Cortex of kidney (tissue), 1 donor: ENCODE measurements at places on chromosomes 6 and 20.

GRCh38 chr6:46320505-46320904 lies 149.7 kb upstream of the ENPP5 start:
- DNase-seq = no peak

GRCh38 chr6:51273228-51273961 lies 454.7 kb downstream of the TFAP2B start:
- DNase-seq = no peak

DNA sequence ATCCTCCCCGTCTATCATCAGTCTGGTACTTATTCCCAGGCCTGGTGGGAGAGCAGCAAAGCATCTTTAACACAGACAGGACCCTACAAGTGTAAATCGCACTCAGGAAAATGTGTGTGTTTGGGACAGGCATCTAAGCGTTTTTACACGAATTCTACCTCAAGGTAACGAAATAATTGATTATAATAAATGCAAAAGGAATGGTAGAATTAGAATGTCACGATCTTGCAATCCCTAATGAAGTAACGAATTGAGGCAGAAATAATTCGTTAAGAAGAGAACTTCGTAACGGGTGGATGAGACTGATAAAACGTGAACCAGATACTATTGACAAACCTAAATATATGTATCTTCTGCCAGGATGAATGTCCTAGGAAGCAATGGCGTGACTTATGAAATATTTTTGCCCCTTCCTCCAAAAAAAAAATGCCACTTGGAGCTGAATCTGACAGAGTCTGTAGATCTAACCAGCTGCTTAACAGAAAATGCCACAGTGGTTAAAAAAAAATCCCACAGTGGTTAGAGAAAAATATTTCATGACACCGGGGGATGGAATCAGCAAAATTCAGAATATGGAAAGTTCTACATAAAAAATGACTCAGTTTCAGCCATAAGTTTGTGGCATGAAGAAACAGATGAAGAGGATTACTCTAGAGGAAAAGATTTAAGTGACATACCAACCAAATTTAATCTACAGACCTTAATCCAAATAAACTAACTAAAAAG lies 68.7 kb downstream of the F13A1 start:
- no peak for DNase-seq

DNA sequence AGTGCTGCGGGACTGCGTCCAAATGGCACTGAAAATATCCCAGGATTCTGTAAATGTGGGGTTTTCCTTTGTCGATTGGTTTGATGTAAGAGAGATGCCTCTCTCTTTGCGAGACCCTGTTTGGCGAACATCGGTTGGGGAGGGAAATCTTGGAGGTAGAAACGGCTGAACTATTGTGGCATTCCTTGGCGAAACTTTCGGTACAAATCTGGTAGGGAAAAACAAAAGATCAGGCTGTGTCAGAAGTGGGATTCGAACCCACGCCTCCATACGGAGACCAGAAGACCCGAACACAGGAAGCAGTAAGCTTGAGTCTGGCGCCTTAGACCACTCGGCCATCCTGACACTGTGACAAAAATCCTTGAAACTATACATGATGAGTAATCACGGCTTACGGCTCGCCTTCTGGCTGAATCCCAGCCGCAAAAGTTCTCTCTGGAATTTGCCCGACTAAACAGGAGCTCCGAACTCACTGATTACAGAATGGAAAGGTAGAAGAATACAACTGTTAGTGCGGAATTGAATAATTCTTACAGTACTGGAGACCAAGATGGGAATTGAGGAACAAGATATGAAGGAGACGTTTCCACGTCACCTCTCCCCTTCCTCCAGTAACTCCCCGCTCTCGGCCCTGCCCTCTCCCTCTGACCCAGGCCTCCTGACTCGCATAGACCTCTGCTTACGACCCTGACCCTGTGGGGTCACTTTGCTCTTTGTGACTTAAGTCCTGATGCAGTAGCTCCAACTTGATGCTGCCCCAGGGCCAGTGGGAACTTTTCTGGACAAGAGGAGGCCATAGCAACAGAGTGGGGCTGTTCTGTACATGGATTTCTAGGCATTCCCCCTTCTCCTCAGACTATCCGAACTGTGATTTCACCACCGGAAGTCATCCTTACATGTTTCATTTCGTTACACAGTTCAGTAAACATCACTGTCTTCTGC lies 132.8 kb upstream of the ZNF184 start:
- DNase-seq = no peak

DNA sequence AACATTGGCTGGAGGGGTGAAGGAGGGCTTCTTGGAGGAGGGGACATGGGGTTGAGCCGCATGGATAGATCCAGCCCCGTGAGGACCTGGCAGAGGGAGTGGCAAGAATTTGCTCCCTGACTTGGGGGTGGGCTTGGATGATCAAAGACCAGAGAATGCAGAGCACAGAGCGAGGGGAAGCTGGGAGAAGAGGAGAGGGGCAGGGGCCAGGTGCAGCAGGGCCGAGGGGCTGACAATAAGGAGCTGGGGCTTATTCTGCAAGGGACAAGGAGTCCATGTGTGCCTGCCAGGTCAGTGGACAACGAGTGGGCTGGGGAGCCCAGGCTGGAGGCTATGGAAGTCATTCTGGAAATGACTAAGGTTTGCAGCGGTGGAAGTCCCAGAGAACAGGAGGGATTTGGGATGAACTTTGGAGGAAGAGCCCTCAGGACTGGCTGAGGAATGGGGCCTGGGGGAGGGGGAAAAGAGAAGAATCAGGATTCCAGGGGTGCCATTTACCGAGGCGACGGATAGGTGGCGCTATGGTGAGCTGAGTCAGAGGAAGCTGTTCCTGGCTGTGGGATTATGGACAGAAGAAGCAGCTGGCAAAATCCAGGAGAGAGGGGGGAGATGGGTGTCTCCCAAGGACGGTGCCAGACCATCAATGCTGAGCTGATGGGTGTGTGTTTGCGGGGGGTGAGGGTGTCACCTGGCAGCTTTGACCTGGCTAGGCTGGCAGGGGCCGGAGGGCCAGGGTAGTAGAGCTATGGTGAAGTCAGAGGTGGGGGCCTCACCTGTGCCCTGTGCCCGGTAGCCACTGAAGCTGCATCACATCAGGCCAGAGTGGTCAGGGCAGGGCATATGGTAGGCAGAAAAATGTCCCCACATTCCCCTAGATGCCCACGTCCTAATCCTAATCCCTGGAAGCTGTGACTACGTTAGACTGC lies 7.8 kb downstream of the KCNG1 start:
- DNase-seq = no peak

DNA sequence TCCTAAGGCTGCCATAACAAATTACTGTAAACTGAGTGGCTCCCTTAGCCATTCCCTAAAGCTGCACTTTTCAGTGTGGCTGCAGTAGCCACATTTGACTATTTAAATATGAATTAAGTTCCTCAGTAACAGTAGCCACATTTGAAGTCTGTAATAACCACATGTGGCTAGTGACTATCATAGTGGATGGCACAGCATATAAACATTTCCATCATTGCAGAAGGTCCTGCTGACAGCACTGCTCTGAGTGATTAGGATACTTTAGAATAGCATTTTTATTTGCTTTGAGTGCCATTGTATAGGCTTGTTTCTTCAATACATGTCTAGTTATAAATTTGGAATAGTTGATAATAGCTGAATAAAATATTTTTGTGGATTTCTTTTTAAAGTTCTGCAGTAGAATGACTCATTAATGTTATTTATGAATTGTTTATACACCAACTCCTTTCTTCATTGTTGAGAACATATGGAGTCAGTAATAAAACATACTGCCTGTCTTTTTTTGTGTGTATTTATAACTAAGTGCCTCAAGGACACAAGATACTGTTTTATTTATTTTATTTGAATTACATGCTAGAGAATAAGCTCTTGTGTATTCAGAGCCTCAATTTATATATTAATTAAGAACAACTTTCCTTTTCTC lies 217.2 kb downstream of the CDKAL1 start:
- DNase-seq = no peak

DNA sequence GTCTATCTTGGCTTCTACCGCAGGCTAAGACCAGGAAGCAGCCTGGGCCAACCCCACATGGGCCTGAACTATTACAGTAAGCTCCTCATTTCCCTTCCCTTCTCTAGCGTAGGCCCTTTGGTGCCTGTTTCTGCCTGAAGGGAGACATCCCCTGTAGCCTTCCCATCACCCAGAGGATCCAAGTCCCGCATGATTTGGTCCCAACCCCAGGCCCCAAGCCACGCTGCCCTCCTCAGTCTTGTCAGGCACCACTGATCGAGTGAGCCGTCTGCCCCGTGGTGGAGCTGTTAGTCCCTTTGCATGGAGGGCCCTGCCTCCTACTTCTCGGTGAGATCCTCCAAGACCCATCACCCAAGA lies 46.4 kb downstream of the EBF4 start:
- no peak for DNase-seq

- no peak for DNase-seq
Observed at GRCh38 chr6:75893776-75894152, 144.7 kb downstream of the MYO6 start.

GRCh38 chr6:73666393-73666792 lies 12.6 kb upstream of the SLC17A5 start:
- DNase-seq = no peak

- no peak for DNase-seq
Observed at GRCh38 chr6:34169897-34170296, 24.0 kb upstream of the GRM4 start.

GRCh38 chr20:47971058-47971791 lies 185.9 kb upstream of the SULF2 start:
- DNase-seq = no peak

- DNase-seq = no peak
Observed at GRCh38 chr6:147201885-147202515, 2.2 kb upstream of the STXBP5 start.

DNA sequence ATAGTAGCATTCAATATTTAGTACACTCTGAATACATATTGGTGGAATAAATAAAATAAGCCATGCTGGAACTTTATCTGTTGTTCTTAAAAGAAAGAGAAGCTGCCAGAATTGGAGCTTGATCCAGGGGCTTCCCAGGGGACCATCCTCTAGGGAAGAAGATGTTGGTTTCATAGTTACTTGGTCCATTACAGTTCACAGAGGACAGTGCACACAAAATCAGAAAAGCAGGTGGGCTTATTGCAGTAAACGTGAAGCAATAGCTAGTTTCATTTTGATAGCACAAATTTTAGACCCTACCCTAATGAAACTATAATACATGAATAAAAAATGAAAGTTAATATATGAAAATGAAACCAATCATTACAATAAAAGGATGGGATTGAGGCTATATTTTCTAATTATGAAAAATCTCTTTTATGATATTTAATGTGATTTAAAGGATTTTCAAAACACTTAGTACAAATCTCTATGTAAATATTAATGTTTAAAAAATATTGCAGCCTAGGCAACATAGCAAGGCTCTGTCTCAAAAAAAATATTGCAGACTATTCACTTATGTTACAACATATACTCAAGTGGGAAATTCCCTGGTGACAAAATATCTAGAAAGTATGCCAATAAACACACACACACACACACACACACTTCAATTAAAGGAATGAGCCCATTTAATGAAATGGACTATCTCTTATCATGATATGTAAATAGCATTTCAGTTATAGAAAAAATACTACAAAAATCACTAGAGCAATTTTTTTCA lies 227.0 kb upstream of the MARCKS start:
- DNase-seq = no peak

DNA sequence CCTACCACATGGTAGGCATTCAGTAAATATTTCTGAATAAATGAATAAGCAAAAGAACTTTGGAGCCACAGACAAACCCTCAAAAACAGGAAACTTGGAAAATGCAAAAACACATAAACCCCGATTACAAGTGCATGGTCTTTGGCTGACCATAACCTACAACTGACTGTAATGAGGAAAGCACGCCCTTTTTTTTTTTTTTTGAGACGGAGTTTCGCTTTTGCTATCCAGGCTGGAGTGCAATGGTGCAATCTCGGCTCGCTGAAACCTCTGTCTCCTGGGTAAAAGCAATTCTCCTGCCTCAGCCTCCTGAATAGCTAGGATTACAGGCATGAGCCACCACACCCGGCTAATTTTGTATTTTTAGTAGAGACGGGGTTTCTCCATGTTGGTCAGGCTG lies 11.9 kb upstream of the LATS1 start:
- no peak for DNase-seq

DNA sequence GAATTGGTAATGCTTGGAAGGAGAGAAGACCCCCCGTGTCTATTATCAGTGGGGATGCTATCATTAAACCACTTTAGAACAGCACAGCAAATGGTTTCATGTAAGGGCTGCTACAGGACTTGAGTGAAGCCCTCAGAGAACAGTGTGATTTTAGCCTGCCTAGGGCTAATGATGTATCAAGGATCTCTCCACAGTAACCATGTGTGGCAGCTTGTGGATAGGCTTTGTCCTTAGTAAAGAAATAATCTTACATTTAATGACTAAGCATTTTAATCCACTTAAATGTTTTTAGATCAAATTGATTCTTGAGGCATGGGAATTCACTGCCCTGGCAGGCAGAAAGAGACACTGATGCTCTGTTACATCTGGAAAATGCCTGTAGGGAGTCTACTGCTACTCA lies 495.1 kb downstream of the NKAIN2 start:
- DNase-seq = no peak

DNA sequence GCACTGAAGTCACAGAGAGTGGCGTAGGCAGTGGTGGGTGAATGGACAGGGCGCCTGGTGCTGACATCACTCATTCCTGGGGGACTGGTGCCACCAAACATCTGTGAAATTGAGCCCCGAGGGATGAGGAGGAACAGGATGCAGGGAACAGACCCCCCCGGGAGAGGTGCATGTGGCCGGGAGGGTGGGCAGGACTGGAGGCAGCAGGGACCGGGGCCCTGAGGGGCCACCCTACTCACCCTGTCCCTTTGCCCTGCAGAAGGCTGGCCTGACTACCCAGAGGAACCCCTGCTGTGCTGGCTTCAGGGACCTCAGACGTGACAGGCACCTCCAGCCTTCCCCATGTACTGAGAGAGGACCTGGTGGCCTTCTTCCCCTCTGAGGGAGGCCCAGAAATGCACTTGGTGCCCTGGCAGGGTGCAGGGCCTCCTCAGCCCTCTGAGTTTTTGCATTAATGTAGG lies 25.1 kb downstream of the SYNDIG1 start:
- no peak for DNase-seq

- DNase-seq = no peak
Observed at GRCh38 chr20:34970846-34971560, 15.3 kb downstream of the MYH7B start.

DNA sequence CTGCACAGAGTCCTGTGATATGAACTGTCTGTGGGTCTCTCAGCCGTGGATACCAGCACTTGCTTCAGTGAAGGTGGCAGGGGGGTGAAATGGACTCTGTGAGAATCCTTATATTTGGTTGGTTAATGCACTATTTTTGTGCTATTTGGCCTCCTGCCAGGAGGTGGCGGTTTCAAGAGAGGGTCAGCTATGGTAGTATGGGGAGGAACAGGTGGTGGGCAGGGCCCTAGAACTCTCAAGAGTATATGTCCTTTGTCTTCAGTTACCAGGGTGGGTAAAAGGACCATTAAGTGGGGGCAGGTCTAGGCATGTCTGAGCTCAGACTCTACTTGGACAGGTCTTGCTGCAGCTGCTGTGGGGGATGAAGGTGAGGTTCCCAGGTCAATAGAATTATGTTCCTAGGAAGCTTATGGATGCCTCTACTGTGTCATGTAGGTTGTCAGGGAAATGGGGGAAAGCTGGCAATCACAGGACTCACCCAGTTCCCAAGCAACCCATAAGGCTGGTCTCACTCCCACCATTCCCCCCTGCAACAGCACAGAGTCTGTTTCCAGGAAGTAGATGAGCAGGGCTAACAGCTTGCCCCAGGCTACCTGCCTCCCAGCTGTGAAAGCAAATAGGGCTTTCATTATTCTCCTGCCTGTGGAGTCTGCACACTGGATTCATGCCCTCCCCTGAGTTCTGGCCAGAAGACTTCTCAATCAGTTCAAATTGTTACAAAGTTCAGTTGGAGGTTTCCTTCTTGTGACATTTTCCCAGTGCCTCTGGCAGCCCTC lies 56.8 kb upstream of the PHIP start:
- DNase-seq = no peak

- no peak for DNase-seq
Observed at GRCh38 chr6:82494367-82494766, 130.8 kb downstream of the TPBG start.
